ENCODE measurements at places on chromosomes 3 and 15.

GRCh38 chr3:42667523-42668412 is 14.3 kb downstream of the ZBTB47 start:
- DNase-seq = no peak

DNA sequence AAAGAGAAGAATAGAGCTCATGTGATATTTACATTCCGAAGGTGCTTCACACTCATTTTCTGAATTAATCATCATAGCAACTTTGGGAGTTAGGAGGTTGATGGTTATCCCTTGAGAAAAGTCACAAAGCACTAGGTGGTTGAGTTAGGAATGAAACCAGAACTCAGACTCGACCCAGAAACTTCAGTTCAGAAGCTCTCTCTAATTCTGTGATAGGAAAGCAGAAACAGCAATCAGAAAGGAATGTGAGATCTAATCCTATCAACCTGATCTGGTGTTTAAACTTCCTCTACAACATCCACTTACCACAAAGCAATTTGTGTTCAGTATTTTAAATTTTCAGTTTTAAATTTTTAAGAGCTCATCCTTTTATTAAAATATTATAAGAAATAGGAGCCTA is 211.2 kb downstream of the CNTN3 start:
- no peak for DNase-seq

DNA sequence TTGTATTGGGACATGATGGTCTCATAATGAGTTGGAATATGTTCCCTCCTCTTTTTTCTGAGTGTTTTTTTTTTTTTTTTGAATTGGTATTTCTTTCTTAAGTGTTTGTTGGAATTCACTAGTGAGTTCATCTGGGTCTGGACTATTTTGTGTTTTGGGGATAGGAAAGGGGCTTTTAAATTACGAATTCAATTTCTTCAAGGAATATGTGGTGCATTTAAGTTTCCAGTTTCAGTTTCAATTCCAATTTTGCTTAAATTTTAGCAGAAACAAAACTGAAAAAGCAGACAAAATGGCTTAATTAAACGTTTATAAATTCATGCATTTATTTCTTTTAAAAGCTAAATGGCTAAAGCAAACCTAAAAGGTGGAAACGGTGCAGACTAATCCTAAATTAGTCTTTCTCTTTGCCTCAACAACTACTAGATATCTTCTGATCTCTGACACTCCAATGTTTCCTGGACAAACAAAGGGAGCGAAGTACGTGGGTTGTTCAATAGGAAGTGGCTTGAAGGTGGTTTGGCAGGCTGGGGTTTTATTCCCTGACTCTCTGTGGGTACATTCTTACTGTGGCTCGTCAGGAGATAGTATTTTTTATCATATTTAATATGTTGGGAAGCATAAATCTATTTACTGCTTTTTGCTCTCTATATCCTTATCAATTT is 50.0 kb upstream of the CORO2B start:
- no peak for DNase-seq

DNA sequence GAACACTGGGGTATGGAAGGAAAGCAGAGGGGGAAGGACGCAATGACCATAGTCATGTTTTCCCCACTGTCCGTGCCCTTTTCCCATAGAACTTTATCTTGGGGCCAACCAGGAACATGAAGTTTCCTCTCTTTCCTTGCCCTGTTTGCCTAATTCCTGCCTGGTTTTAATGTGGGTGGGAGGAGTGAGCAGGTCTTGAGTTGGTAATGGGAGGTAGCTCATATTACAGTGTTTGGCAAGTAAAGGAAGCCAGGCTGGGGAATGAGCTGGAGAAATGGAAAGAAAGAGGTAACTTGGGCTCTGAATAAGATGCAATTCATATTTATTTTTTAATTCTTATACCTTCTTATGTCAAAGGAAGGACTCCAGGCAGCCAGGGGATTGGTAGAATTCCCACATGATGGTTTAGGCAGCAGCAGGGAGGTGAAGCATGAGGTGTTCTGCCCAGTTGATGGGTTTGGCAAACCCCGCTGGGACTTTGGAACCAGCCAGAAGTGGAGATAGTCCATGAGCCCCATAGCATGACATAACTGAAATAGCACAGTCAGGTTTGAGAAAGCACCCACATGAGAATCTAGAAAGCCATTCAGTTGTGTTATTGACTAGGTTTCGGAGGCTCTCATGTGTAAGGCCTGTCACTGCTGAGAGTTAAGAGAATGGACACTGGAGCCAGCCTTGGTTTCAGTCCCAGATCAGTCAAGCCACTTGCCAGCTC is 60.0 kb downstream of the CCK start:
- no peak for DNase-seq

GRCh38 chr3:187257992-187258692 is 33.4 kb downstream of the MASP1 start:
- no peak for DNase-seq

Data from NCI-H748 treated with DMSO at 0.1 percent for 48 hours (cell line).